Activated CD8-positive, alpha-beta memory T cell treated with anti-CD3 and anti-CD28 coated beads for 4 hours (primary cell): ENCODE measurements at places on chromosomes 3 and 15.

- DNase-seq, result no peak
Measured at GRCh38 chr3:176219970-176220369, 977.3 kb downstream of the TBL1XR1 start.

DNA sequence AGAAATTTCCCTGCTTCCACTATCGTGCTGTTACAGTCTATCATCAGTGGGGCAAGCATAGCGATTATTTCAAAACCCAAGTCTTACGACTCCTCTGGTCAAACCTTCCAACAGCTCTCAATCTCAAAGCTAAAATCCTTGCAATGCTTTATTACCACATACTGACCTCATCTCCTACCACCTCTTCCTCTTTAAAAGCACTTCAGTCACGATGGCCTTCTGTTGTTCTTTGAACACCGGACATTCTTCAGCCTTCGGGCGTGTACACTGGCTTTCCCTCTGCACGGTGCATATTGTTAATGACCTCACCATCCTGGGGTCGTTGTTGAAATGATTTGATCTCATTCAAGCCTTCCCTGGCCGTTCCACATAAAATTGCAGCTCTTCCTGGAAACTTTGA lies 31.1 kb downstream of the MAGEL2 start:
- no peak for DNase-seq

- no peak for DNase-seq
Measured at GRCh38 chr3:132628157-132628556, 31.1 kb downstream of the ACKR4 start.

DNA sequence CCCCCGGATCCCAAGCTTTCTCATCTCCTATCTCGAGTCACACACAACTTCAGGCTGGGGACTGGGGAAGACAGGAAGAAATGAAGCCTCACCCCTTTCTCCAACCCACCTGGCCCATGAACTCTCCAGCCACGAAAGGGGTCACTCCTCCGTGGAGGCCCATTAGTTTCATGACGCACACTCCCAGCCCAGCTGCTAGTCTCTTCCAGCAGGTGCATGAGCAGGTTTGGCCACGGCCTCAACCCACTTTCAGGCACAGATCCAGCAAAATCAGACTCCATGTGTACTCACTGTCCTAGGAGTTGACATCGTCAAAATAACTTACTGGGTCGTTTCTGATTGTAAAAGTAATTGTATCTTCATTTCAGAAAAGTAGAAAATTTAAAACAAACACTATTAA lies 76.6 kb downstream of the C3orf70 start:
- no peak for DNase-seq

GRCh38 chr3:42080453-42080872 lies 10.7 kb upstream of the TRAK1 start:
- DNase-seq, result no peak

- no peak for DNase-seq
Measured at GRCh38 chr3:114800272-114801031, 346.6 kb downstream of the ZBTB20 start.

DNA sequence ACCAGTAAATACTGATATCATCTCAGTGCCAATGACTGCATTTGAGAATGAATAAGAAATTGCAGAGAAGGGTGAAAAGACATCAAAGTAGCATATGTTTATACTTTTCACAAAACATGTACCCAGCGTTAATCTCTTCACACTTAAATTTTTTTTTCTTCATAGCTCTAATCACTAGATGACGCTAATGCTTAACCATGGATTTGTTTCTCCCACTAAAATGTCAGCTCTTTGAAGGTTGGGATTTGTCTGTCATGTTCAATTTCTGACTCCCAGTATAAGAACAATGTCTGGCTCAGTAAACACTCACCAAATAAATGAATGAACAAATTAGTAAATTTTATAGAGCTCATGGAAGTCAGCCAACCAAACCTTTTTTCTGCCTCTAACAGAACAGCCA lies 78.3 kb upstream of the LMCD1 start:
- DNase-seq, result no peak

GRCh38 chr3:101203411-101203810 lies 117.0 kb downstream of the IMPG2 start:
- no peak for DNase-seq

GRCh38 chr3:8506571-8507061 lies 5.0 kb downstream of the LMCD1 start:
- no peak for DNase-seq

DNA sequence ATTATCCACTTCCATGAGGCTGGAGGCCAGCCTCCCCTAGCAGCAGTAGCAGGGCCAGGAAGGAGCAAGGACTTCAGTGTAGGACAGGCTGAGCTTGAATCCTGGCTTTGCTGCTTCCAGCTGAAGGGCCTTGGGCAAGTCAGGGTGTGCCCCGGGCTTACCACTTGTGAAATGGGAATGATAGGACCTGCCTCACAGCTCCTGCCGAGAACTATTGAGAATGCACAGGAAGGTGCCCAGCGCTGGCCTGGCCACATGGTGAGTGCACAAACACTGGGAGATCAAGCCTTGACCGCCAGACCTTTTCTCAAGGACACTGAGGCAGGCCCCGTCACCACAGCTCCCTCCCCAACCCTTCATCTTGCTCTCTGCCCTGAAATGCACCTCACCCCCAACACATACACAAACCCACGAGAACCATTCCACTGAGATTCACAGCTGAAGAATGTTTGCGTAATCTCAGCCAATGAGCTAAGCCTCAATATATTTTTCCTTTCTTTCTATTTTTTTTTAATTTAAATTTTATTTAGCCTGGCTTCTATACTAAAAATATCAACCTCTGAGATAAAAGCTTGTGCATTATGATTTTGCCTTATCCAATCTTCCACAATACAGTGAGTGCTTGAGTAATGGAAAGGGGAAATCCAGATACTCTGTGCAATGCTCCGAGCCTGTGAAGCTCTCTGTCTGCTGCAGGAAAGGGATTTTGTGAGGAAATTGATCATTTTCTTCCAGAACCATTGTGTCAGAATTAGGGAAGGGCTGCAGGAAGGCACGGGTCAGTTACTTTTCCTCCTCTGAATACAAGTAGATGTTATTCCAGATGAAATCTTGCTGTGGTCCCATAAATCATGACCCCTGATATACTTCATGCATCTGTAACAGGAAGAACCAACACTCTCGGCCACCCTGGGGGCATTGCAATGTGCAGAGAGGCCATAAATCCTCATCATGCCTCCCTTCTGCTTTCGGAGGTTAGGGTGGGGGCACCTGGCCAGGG lies 193.9 kb downstream of the TLE3 start:
- DNase-seq, result no peak

DNA sequence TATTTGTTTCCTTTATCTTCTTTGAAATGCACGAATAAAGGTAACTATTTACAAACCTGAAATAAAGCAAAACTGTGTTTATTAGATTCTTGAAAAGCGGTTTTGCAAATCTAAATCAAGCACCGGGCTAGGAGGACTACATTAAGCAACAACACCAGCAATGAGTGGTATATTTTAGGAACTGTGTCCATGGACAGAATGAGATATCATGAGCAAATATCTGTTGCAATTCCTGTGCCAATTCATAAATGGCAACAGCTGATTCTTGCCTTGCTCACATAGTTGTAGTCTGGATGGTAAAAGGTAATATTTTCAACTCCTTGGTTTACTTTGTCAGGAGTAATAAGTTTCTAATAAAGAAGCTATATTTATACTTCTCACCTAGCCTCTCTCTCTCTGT lies 403.3 kb downstream of the LPP start:
- DNase-seq, result no peak

GRCh38 chr3:76267851-76268380 lies 482.6 kb upstream of the ZNF717 start:
- DNase-seq, result no peak

GRCh38 chr15:89760303-89761008 lies 9.4 kb upstream of the MESP1 start:
- no peak for DNase-seq

- no peak for DNase-seq
Measured at GRCh38 chr15:82864967-82865366, 55.5 kb downstream of the WHAMM start.

DNA sequence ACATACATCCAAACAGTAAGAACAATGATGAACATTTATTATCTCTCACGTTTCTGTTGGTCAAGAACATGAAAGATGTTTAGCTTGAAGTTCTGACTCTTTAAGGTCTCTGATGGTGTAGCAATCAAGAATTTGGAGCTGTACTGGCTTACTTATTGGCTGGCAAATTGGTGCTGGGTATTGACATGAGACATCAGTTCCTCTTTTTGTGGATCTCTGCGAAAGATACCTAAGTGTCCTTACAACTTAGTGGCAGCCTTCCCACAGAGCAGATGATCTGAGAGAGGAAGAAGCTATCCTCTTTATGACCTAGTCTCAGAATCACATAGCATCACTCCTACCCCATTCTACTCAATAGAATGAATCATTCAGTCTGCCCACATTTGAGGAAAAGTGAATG lies 309.8 kb upstream of the DCBLD2 start:
- DNase-seq, result no peak

DNA sequence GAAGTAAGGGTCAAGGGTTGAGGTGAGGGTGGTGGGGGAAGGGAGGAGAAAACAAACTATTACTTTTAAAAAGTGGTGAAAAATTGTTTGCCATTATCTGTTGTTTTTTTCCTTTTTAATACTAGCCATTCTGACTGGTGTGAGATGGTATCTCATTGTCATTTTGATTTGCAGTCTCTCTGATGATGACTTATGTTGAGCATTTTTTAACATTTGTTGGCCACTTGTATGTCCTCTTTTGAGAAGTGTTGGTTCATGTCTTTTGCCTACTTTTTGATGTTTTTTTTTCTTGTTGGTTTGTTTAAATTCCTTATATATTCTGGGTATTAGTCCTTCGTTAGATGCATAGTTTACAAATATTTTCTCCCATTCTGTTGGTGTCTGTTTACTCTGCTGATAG lies 185.9 kb upstream of the ANKRD28 start:
- DNase-seq, result no peak

- DNase-seq, result no peak
Measured at GRCh38 chr3:10772271-10773161, 43.5 kb upstream of the SLC6A11 start.

GRCh38 chr3:111967068-111967467 lies 11.8 kb upstream of the ABHD10 start:
- no peak for DNase-seq

DNA sequence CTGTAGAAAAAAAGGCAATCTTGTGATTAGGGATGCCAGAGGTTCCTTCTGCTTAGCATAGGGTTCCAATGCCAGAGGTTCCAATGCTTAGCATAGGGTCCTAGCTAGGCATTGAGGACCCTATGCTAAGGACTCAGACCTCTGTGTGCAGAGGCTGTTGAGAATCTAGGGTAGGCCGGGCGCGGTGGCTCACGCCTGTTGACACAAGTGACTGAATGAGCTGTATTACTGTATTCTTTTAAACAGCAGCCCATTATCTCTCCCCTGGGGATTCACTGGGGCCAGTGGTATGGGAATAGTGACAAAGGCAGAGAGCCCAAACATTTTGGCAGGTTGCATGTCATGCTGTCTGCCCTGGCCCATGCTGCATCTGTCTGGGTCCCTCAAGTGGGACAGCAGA lies 16.2 kb downstream of the PAK6 start:
- no peak for DNase-seq

DNA sequence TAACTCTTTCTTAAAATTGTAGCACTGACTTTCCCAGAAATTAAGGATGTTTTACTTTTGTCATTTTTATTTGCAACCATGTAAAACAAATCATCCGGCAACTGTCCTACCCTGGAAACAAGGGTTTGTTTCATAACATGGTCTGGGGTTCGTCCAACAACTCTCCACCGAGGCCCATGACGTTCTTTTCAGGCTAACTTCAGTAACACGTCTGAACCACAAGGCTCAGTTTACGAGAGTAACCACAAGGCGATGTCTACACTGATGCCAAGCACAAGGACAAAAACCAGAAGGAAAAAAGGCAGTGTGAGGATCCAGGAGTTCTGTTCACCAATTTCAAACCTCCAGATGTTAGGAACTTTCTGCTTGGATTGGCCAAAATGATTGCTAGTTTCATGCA lies 546.1 kb downstream of the NTRK3 start:
- no peak for DNase-seq

- DNase-seq, result no peak
Measured at GRCh38 chr3:195735036-195735695, 14.4 kb downstream of the MUC20 start.

DNA sequence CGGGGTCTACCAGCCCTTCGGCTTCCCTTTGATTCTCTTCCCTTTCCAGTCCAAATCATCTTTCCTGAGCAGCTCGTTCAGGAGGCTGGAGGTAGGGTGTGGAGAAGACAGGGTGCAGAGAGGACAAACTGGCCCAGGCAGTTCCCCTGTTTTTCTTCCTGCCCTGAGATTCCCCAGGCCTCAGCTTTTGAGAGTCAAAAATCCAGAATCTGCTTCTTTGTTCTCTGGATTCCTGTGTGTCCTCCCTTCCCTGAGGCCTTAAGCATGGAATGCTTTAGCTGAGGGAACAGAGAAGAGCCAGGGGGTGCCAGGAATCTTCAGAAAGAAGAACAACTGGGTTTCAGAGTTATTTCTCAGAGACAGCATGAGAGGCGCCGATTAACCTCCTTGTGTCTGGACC lies 26.7 kb upstream of the LRTM1 start:
- no peak for DNase-seq

DNA sequence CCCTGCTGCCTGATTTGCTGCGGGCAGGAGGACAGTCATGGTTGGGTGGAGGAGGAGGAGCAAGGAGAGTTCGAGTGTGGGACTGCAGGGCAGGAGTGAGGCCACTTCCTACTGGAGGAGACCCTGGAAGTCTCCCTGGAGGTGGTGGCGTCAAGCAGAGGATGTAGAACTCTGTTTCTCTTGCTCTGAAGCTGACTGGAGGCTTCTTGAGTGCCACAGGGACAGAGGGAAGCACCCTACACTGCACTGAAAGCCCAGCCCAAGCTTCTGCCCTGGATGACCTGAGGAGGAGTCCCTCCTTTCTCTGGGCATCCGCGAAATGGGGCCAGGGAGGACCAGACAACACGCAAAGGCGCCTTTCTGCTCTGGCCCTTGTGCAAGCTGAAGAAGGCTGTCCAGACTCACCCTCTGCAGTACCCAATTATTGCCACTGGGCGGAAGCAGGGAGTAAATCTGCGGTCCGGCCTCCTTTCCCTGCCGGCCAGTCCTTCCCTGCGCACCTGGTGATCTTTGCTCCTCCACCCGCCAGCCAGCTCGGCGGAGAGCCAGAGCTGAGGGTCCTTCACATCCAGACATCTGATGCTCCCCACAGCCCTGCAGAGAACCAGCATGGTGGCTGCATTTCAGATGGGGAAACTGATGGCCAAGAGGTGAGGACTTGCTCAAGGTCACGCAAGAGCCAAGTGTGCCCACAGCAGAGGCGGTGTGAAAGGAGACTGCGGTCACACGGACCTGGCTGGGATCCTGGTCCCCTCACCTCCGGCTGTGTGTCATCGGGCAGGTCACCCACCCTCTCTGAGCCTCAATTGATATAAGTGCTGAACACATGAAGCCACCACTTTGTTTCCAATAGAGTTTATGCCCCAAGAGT lies 207.1 kb downstream of the TBC1D2B start:
- DNase-seq, result no peak

DNA sequence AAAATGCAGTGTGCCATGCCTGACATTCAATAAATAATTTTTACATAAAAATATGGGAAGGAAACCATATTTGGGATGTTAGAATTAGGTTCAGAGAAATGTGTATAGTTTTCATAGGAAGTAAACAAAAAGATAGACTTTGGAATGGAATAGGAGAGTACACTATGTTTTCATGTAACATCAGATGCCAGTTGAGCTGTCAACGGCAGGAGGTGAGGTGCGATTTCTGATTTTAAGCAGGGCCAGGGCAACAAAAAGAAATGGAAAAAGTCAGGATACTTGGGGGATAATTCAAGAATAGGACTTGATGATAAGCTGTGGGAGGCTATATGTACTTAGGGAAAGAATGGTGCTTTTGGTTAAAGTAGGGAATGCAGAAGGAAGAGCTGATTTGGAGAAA lies 639.5 kb downstream of the OTOL1 start:
- DNase-seq, result no peak

- no peak for DNase-seq
Measured at GRCh38 chr3:100333970-100334487, 528 bp upstream of the NIT2 start.
